Activated gamma-delta T cell treated with Interleukin-2 at 50 U/mL for 16 hours (primary cell): ENCODE measurements at places on chromosomes 12 and 14.
A peak's percentile ranks its signal among the peaks of the same experiment; 100 is the strongest.

DNA sequence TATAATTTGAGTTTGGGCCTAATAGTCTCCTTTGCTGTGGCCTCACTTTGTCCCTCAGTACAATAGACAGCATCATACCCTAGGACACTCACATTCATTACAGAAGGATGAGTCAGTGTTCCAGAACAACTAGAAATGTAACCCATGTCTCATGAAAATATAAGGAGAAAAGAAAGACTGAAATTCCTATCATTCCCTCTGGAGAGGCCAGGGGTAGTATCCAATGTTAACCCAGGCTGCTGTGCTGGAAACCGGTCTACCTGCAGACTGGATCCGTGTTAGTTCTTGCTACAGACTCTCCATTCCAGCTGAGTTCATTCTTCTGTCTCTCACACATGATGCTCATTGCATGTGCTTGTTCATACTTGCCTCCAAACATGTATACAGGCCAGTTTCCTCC is 75.8 kb upstream of the HOXC13 start:
- no peak for DNase-seq

DNA sequence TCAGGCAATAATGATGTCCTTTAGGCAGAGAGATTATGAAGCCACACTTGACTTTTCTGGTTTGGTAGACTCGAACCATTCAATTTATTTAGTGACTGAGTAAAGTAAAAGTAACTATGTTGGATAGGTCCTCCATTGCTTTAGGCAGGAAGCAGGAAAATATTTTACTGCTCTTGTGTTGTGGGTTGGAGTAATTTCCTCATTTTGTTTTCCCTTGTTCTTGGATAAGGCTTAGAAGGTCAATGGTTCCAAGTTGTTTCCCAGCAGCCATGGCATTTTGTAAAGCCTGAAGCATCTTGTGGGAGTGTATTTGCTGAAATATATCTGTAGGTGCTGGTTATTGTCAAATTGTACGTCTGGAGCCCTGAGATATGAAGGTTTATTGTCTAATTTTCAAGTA is 161.2 kb upstream of the SLC38A2 start:
- no peak for DNase-seq

DNA sequence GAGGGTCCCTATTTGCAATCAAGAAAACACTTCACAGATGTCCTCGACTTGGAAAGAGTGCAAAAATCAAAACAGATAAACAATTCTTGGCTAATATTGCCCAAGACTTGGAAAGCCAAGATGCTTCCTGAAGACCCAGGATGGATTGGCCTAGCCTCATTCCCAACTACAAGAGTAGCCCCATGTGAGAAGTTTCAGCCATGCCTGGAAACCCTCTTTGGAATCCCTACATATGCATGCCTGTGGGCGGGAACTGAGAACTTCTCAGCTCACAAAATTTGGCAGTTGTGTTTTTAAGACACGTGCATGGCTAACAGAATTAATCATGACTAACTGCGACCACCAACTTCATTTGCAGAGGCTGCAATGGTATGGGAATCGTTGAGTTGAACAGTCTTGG is 283.2 kb upstream of the TBX3 start:
- DNase-seq = no peak

- DNase-seq = no peak
These were observed 44.5 kb downstream of the EML5 start for GRCh38 chr14:88748288-88748687.

DNA sequence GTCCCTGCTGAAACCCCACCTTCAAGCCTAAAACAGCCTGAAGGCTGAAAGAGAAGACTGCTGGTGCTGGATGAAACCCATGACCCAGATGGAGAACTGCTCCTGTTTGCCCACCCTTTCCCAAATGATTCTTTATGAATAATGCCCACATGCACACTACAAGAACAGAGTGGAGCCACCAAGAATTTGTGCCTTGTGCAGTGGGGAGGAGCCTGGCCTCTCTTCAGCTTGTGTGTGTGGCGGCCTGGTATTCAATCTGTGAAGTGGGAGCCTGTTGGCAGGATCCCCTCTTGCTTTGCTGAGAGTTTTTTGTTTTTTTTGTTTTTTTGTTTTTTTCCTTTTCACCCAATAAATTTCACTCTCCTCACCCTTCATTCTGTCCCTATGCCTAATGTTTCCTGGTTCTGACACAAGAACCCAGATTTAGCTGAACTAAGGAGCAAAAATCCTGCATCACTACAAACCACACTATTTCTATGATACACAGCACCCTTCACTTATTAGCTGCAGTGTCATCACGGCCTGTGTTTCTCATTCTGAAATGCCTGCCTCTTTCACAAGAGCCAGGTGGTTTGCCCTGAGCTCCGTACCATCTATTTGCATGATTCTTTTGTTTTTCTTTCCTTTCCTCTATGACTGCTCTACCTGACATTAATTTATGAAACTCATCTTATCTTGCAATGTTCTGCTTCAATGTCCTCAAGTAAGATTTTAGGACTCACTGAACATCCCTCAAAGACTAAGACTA is 585.5 kb upstream of the ATXN7L3B start:
- DNase-seq = no peak

GRCh38 chr12:102702447-102703114 is 214.5 kb downstream of the PAH start:
- peak; percentile 4 for DNase-seq

DNA sequence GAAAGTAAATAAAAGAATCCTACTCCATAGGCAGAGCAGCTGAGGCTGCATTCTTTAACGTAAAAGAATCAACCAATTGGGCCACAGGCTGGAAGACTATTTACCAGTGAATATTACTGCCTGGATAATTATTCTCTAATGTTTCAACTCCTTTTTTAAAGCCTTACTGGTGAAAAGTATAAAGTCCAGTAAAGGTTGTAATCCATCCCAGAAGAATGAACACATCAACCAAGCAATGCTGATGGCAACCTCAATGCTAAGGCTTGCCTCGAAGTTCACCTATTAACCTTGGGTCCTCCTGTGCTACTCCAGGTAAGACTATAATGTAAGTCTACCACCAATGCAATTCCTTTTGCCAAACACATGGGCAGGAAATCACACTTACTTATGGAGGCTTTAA is 77.3 kb downstream of the ATXN2 start:
- no peak for DNase-seq

- DNase-seq = no peak
These were observed 336.8 kb downstream of the LRIG3 start for GRCh38 chr12:58583529-58583928.

DNA sequence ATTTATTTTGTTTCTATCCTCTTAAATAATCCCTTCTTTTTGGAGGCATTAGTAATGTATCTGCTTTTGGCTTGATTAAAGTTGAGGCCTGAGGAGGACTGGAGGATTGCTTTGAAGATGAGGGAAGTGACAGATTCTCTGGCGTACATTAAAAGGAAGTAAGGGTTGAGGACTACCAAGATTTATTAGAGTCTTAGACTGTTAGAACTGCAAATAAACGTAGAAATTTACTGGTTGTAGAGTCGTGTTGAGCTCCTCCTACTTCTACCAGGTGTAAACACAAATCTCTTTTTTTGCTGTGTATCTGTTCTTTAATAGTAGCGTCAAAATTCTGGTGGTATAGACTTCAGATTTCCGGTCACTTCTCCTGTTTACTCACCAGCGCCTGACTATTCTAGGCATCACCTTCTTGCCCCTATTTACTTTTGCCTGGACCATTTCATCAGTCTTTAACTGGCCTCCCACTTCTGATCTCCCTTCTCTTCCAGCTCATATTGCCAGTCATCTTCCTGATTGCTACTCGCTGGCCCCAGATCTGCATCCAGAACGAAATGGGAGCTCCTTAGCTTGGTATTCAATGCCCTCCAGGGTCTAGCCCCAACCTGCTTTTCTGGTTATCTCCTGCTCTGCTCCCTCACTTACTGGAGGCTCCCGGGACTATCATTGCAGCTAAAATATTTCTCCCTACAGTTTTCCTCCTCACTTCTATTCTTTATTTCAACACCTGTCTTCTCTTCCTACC is 8.4 kb upstream of the EID3 start:
- DNase-seq = no peak

DNA sequence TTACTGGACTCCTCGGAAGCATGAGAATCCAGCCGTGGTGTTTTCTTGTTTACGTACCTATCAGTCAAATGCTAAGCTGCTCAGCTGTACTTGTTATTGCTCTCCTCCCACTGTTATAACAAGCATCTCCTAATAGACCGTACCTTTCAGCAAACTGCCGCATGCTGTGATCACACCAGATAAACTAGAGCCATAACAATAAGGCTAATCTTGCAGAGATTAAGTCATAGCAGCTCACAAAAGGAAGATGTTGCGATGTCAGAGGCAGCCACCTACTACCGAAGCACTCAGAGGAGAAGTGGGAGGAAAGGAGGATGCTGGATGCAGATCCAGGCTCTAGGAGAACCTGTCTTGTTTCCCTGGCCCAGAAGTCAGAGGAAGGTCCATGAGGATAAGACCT is 196.0 kb downstream of the GALC start:
- no peak for DNase-seq

- DNase-seq = no peak
These were observed 65.5 kb downstream of the PELI2 start for GRCh38 chr14:56183631-56184157.

- DNase-seq = no peak
These were observed 58.6 kb downstream of the R3HDM2 start for GRCh38 chr12:57372233-57372632.

- peak; percentile 70 for DNase-seq
These were observed 28.1 kb downstream of the TRPV4 start for GRCh38 chr12:109804820-109805761.

GRCh38 chr12:3160081-3160480 is 82.9 kb downstream of the TSPAN9 start:
- DNase-seq = no peak
